ENCODE measurements at places on chromosomes 11 and 22.

DNA sequence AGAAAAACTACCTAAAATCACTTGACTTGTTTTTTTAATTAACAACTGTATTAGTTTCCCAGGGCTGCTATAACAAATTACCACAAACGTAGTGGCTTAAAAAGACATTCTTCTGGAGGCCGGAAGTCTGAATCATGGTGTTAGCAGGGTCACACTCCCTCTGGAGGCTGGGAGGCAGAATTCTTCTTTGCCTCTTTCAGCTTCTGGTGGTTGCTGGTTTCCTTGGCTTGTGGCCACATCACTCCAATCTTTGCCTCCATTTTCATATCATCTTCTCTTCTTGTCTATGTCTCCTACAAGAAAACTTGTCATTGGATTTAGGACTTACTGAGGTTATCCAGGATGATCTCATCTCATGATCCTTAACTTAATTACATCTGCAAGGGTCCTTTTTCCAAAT is 7.4 kb upstream of the INCENP start:
- no peak for DNase-seq

- DNase-seq = no peak
These were observed 5.6 kb downstream of the AP1B1 start for GRCh38 chr22:29382580-29383302.

- DNase-seq = no peak
These were observed 219.0 kb upstream of the ZBED5 start for GRCh38 chr11:11076879-11077278.

- DNase-seq = no peak
These were observed 113.5 kb downstream of the SLC1A2 start for GRCh38 chr11:35305670-35306382.

DNA sequence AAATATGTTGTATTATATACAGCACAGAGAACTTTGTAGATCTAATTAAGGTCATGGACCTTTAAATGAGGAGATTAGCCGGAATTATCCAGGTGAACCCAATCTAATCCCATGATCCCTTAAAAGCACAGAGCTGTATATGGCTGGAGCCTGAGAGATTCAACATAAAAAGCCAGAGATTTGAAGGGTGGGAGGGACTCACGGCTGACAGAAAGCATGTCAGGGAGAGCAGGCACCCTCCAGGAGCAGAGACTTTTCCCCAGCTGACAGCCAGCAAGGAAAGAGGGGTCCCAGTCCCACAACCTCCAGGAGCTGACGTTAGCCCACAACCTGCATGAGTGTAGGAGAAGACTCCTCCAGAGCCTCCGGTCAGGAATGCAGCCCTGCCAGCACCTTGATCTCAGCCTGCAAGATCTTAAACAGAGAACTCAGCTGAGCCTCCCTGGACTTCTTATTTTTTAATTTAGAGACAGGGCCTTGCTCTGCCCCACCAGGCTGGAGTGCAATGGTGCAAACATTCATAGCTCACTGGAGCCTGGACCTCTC is 20.0 kb upstream of the ADA2 start:
- DNase-seq = peak; percentile 56

GRCh38 chr22:35534091-35534490 is 6.5 kb upstream of the RASD2 start:
- DNase-seq = no peak

GRCh38 chr11:91955206-91955605 is 269.4 kb upstream of the FAT3 start:
- DNase-seq = no peak

DNA sequence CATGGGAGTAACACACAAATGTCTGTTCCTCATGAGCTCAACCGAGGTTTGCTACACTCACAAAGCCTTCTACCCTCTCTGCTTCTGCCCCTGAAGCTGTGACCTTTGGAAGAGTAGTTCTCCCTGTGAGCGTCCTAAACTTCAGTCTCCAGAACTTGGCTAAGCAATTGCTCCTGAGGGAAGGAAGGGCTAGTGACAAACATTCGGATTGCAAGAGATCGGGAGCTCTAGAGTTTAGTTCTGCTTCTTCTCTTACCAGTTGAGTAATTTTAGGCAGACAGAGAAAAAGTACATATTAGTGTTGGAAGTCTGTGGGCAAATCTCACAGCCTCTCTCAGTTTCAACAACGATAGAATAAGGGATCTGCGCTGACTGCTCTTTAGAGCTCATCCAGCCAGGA is 27.3 kb upstream of the ELF5 start:
- no peak for DNase-seq

- no peak for DNase-seq
These were observed 125.8 kb downstream of the DDX10 start for GRCh38 chr11:108790501-108791299.

DNA sequence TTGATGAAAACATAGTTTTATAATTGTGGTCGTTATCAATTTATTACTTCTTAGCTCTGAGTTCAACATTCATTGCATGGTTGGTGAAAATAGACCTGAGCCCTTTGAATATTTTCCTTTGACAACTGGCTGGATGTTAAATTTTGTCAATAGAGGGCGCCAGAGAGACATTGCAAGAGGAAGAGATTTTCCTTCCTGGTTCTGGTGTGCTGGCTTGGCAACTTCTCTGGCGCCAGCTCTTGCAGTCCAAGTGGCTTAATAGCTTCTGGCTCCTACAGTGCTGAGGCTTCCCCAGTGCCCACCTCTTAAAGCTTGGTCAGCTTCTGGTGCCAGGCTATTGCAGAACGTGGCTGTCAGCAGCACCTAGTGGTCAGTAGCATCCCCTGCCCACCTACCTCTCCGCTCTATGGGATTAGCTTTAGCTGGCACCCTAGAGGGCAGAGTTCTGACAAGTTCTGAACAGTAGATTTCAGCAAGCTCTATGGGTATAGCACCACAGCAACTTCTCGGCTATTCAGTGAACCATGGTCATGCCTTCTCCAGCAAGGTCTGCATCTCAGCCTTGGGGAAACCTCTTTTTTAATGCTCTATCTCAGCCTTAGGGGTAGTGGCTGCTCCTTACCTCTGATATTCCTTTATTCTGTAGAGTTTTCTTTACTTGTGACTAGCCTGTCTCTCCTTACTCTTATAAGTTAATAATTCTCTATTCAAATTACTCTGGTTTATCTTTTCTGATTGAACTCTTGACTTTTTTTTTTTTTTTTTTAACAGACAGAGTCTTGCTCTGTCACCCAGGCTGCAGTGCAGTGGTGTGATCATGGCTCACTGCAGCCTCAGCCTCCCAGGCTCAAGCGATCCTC is 59.4 kb downstream of the ACER3 start:
- DNase-seq = peak; percentile 83

- no peak for DNase-seq
These were observed 15.2 kb upstream of the LDHA start for GRCh38 chr11:18379201-18379600.
